ENCODE measurements at places on chromosomes 2 and 18.
A peak's percentile ranks its signal among the peaks of the same experiment; 100 is the strongest.

DNA sequence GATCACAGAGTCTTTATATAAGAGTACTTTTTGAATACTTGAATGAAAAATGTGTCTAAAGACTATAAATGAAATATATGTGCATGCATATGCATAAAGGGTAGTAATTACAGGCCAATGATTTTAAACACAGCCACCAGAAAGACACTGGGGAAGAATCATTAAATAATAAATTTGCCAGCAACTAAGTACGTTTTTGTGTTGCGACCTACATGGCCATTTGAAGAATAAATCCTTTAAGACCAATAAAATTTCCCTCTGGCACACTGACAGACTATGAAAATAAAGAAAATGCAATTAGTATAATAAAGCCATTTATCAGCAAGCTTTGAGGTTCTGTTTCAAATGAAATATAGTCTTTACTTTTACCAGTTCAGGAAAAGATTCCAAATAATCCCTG, 1413.3 kb downstream of the LRP1B start:
- no peak for DNase-seq

GRCh38 chr2:85134255-85134895, 1.2 kb downstream of the TCF7L1 start:
- DNase-seq = no peak

DNA sequence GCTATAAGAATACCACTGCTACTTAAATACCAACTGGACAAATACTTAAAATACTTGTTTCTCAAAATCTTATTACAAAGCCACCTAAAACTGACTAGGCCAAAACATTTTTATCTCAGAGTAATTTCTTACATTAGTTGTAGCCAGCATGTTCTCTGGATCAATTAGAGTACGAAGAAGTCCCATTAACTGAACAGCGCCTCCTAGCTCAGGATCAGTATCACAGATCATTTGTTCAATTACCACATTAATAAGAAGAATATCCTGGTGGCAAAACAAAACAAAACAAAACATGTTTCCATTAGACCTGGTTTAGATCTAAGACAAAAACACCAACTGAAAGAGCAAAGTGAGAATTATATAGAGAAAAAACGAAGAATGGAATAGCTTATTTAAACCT, 36.0 kb downstream of the PPP4R3B start:
- peak; percentile 24 for DNase-seq

DNA sequence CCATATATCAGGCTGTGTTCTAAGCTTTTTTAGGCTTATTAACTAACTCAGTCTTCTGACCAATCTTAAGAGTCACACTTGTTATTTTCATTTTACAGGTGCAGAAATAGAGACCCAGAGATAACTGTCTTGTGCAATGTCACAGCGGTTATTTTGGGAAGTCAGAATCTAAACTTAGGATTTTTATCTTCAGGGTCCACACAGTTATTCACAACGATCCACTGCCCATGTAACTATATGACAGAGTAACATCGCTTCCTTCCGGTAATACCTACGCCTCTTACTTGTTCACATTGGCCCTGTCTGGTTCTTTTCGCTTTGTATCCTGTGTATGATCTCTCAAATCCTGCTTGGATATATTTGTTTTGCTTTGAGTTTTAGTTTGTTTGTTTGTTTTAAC, 631.7 kb downstream of the LRP1B start:
- no peak for DNase-seq

GRCh38 chr18:8326763-8327394, 282.4 kb upstream of the RAB12 start:
- no peak for DNase-seq

DNA sequence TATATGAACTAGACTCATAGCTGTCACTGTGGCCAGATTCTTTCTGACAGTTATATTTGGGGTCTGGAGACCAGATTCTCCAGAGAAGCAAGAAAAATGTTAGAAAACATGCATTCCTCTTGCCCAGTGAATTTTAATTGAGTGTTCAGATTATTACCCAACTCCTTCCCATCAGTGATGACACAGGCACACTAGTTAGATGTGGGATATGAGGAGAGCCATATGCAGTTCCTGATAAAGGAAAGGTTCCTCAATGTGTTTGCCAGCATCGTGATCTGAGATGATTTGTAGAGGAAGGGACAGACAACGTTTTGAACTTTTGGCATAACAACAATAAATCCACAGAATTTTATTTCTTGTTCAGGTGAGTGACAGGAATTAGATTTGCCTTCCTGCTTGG, 308.6 kb downstream of the PIEZO2 start:
- DNase-seq = no peak

DNA sequence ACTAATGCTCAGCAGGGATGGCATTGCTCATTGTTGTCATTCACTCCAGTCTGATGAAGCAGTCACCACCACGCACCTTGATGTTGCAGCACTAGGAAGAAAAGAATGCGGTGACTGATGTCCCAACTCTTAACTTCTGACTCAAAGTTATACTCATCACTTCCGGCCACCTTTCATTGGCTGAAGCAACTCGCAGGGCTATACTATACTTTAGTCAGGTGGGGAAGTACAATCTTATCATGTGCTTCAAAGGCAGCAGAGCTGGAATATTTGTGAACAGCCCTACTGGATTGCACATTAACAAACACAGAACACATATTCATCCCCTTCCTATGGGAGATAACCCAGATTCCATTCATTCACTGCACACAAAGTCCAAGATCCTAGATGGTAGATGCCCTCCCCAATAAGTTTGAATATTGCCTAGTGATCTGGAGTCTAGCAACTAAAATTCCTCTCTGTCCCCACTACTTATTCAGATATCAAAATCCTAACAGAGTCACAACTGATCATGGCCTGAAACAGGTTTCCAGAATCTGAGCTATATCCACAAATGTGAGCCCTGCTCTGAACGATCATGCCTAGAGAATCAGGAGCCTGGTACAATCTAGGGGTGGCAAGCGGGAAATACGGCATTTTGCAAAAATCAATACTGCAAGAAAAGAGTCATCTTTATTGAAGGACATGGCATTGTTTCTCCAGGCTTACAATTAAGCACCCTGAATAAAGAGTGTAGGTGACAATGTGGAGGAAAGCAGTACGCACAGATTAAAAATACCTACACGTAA, 3.4 kb upstream of the SPATS2L start:
- no peak for DNase-seq

GRCh38 chr2:27212626-27213471, 781 bp upstream of the SLC5A6 start:
- DNase-seq = peak; percentile 57

DNA sequence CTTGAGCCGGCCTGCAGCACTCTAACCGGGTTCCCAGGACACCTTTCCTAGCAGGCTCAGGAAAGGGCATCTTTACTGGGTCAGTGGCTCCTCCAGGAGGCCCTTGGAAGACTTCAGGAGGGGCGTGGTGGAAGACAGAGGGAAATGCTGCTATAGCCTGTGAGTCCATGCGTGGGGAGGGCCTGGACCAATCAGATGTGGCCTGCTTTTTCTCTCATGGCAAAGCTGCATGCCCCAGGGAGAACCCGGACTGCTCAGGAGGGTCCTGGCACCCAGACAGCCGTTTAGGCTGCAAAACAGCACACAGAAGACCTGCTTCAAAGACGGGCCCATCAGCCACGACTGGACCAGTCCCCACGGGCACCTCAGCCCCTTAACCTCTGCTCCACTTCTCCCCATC, 84.4 kb downstream of the EIPR1 start:
- no peak for DNase-seq

Measured in CD4-positive, alpha-beta T cell treated with Interleukin-12 subunit alpha and Interleukin-12 subunit beta, for 1 hour (primary cell).